Non-pigmented ciliary epithelial cell (primary cell): ENCODE measurements at places on chromosomes 4 and X.
A peak's percentile ranks its signal among the peaks of the same experiment; 100 is the strongest.

GRCh38 chrX:134603806-134604700 is 54.2 kb downstream of the PLAC1 start:
- DNase-seq: peak; percentile 51

GRCh38 chrX:100379388-100379986 is 30.6 kb downstream of the PCDH19 start:
- DNase-seq: no peak

DNA sequence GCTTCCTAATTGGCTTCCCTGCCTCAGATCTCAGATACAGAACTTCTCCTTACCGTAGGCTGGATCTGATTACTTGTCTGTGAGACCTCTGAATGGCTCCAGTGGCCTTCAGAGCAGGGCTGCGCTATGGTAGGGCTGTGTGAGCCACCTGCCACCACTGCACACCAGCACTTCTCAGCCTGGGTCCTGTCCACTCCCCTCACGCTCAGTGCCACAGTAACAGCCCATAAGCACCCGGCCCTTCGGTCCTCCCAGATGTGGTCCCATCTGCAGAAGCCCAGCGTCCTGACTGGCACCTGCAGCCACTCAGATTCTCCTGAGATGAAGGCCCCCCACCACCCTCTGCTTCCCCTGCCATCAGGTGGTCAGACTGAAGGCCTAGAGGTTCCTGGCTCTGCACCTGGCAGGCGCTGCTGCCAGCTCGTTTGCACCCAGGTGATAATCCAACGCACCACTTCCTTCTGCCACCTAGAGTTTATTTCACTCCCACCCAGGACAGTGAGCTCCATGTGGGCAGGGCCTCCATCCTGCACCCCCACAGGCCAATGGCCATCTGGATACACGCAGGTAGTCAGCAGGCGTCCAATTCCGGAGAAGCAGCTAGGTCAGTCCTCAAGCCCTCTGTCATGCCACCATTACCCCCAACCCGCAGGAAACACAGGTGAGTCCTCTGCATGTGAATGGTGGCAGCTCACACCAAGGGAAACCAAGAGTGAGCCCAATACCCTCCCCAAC is 5.4 kb downstream of the WDR1 start:
- DNase-seq: no peak

DNA sequence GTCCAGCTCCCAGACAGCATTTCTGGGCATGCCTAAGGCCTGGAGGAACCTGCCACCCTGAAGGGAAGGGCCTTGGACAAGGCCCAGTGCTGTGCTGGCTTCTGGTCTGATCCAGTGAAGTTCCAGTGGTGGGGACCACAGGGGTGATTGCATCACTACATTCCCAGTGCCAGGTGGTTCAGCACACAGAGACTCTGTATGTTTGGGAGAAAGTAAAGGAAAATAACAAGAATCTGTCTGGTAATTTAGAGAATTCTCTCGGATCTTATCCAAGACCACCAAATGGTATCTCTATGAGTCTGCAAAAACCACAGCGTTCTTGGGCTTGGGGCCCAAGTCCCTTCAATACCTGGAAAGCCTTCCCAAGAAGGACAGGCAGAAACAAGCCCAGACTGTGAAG is 131.8 kb upstream of the MAD2L1 start:
- DNase-seq: no peak

DNA sequence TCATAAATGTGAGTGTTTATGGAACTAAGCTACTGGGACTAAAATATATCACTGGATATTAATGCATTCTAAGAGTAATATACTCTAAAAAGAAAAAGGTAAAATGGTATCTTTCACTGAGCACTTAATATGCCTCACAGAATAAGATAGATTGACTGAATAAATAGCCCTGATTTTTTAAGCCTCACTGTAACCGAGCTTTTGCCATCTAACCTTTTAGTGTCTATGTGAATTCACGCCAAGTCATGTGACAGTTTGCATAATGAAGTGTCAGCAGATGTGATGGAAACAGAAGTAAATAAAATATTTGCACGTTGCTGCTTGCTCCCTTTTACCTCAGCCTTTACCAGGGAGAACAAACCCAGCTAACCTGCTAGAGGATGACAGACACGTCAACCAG is 119.7 kb upstream of the NWD2 start:
- DNase-seq: no peak

- no peak for DNase-seq
Observed at GRCh38 chrX:42087960-42088359, 164.6 kb upstream of the CASK start.

GRCh38 chrX:144896323-144896722 is 351.0 kb upstream of the SPANXN1 start:
- DNase-seq: no peak

- DNase-seq: no peak
Observed at GRCh38 chrX:137945470-137945869, 379.5 kb downstream of the ZIC3 start.

DNA sequence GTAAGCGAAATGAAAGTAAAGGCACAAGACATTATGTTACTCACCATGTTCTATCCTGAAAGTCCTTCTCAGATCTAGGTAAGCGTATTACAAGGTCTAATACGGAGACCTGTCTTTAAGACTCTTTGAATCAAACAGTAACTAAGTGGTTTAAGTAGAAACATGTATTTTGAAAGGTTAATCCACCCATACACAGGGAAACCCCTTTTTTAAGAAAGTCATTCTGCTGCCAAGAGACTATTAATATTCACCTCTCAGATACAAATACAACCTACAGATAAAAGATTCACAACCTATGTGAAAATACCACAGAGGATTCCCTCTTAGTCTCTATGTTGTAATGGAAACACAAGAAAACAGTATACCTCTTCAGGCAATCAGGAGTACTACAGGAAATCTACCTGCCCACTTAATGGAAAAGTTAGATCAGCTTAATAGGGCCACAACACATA is 63.2 kb upstream of the TNIP3 start:
- no peak for DNase-seq

GRCh38 chrX:66489339-66489738 is 149.5 kb downstream of the EDA2R start:
- DNase-seq: no peak

DNA sequence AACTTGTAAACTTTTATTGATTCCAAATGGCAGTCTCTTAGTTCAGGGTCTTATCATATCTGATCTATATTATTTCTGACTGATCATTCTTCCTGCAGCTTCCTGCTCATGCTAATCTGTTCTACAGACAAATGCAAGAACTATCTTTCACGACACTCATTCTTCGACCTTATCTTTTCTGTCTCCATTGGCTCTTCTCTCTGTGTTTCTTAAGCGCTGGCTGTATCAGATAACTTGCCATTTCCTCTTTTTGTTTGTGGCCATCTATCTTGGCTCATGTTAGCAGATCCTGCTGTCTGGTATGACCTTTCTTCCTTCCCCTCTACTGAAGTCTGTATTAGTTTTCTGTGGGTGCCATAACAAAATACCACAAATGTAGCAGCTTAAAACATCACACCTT is 230.5 kb upstream of the PUDP start:
- DNase-seq: no peak

DNA sequence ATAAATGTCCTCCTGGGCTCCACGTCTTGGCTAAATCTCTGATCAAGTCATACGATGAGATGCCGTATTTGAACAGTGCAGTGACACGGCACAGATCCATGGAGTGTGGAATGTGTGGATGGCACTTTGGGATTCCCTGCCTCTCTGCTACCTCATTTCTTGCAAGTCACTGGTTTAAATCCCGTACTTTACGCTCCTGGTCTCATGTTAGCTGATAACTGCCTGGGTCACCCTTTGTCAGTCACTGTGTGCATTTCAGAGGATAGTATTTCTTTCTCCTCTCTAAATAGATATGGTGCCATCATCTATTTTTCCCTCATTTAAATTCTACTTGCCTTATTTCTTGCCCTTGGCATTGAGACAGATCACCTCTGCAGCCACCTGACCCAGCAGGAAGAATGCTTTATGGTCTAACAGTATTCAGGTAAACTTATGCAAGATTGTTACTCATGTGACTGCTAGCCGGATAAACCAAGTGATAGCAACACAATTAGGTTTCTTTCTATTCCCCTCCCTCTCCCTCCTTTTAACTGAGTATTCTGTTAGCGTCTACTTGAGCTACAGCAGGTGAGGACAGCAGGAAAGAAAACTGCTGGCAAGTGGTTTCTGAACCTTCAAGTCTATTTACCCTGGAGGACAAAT is 2.8 kb downstream of the EGF start:
- no peak for DNase-seq

DNA sequence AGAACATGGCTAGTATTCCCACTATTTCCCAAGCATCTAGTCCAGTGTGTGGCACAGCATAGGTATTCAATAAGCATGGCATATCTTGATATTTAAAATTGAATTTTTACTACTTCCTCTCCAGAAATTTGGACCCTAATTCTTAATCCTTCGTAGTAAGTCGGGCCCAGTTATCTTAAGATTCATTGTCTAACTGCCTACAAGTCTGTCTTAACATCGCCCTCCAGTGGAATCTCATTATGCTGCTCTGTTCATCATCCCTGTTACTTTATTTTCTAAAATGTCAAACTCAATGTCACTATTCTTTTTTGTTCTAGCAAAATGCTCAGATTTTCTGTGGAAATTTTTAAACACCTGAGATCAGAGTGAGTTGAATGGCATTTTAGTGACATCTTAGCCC is 606.2 kb downstream of the KLHL13 start:
- DNase-seq: no peak

DNA sequence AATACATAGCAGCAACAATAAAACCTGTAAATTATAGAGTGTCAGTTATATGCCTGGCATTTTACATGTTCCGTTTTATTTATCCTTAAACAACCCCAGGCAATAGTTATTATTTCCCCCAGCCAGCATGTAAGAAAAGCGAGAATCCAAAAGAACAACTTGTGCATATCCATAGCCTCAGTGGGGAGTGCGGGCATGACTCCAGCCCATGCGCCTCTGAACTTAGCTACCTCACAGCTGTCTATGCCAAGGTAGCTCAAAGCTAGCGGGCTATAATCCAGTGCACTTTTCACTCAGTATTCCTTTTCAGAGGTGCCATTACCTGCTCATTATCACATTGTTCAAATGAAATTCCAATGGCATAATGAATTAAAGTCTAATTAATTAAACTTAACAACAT is 257.3 kb upstream of the EDNRA start:
- no peak for DNase-seq
